ENCODE measurements at places on chromosomes 6 and 20. TPM values are rescaled to one million over a fixed set of nuclear protein-coding genes. Genes with fewer than 3 reads are reported as not detected.

The DOK5 gene
- total RNA-seq: 4.0 TPM

The TCP11 gene
- 1.6 TPM for total RNA-seq

The SLC22A23 gene
- 2.7 TPM for total RNA-seq

The TEAD3 gene
- 24.4 TPM for total RNA-seq

- DNase-seq: no peak
- H3K36me3 ChIP-seq: no peaks in the 10 kb centered on the region
- H3K27me3 ChIP-seq: no peaks in the 10 kb centered on the region
- peaks cover 94% of the 10 kb centered on the region for H3K4me1 ChIP-seq
- peak overlapping the region; percentile 94 for H3K27ac ChIP-seq
- H3K4me3 ChIP-seq: no peak overlapping the region
These were observed 278.8 kb downstream of the CDC5L start for GRCh38 chr6:44666324-44666723.

- no peak overlapping the region for H3K4me3 ChIP-seq
- DNase-seq: no peak
- no peaks in the 10 kb centered on the region for H3K4me1 ChIP-seq
These were observed 108.6 kb downstream of the EYA2 start for GRCh38 chr20:47003223-47003622.

DNA sequence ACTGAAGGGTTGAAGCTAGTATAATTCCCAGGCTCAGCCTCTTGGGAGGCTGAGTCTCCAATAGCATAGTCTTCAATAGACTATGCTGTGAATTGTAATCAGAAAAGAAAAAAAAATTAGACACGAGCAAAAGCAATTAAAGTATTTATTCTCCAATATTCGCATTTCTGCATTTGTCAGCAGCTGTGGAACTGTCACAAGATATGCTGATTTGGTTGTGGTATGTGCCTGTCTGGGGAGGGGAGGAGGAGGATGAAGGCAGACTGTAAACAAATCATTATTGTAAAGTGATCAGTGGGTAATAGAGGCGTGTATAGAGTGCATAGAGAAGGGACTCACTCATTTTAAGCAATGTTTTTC lies 10.1 kb upstream of the BICRAL start:
- H3K4me1 ChIP-seq: peaks cover 4% of the 10 kb centered on the region
- no peaks in the 10 kb centered on the region for H3K36me3 ChIP-seq
- no peak overlapping the region for H3K4me3 ChIP-seq
- no peak overlapping the region for H3K27ac ChIP-seq
- no peak for DNase-seq

DNA sequence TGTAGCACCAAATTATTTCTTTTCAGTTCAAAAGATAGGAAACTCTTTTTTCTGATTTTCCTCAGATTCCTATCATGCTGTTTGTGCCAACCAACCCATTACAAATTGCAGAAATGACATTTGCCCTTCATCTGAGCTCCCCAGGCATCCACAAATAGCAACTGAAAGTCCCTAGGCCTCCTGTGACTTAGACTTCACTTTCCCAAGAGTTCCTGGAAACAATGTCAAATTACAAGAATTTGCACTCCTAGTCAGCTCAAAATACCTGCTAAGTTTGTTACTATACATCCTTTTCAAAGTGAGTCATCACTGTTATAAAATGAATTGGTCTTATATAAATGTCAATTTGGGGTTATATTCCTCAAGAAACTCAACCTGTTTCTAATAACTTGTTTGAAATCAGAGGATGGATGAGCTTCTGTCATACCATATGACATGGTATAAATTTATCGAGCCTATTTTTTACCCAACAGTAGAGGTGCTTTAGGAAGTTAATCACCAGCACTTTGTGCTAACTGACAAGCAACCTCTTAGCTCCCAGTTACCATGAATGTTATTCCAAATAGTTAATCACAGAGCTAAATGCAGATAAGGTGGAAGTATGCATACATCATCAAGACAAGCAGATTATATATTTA lies 256.5 kb downstream of the HACE1 start:
- no peaks in the 10 kb centered on the region for H3K27me3 ChIP-seq
- no peaks in the 10 kb centered on the region for H3K4me1 ChIP-seq
- no peak overlapping the region for H3K27ac ChIP-seq
- no peaks in the 10 kb centered on the region for H3K36me3 ChIP-seq
- no peak for DNase-seq

- H3K4me3 ChIP-seq: no peak overlapping the region
- H3K4me1 ChIP-seq: 0 out of 2 replicates have a peak, but pooled peaks cover 3% of the 10 kb centered on the region
- no peaks in the 10 kb centered on the region for H3K36me3 ChIP-seq
- H3K27me3 ChIP-seq: no peaks in the 10 kb centered on the region
These were observed 146.4 kb downstream of the FNDC1 start for GRCh38 chr6:159315562-159315961.

DNA sequence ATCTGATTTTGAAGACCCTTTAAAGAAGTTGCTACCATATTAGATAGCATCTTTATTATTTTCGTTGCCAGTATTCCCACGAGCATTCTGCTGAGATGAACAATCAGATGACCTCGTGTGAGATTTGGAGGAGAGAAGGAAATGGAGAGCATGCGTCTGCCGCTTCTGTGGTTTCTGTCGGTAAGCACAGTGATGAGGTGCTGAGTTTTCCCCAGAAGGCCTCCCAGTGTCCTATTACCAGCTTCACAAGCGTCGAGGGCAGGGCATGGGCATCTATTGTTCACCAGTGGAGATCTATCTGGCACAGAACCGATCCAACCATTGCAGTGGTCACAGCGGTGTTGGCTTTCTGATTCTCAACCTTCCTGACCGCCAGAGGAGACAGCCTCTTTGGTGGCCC lies 29.4 kb downstream of the TRAF3IP2 start:
- H3K4me1 ChIP-seq: peaks cover 61% of the 10 kb centered on the region
- H3K4me3 ChIP-seq: no peak overlapping the region
- H3K27me3 ChIP-seq: no peaks in the 10 kb centered on the region
- H3K27ac ChIP-seq: peak overlapping the region; percentile 84

- no peaks in the 10 kb centered on the region for H3K4me1 ChIP-seq
- DNase-seq: no peak
- no peak overlapping the region for H3K27ac ChIP-seq
- no peaks in the 10 kb centered on the region for H3K27me3 ChIP-seq
These were observed 64.9 kb downstream of the LAMA4 start for GRCh38 chr6:112189494-112189893.

DNA sequence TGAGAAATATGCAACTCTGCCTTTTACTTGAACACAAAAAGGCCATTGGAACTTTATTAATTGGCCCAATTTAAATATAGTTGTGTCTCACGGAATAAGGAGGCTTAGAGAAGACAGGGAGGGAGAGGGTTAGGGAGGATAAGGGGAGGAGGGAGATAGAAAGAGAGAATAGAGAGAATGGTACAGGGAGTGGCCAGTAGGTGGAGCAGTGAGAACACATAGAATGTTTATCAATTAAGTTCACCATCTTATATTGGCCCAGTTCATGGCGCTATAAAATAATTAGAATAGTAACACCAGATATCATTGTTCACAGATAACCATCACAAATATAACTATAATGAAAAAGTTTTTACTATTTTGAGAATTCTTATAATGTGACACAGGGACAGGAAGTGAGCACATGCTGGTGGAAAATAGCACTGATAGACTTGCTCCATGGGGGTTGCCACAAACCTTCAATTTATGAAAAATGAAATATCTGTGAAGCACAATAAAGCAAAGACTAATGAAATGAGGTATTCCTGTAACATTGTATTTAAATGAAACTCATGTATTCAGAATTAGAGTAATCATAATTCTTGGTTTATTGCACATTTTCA lies 374.1 kb upstream of the MANEA start:
- no peak overlapping the region for H3K4me3 ChIP-seq
- no peaks in the 10 kb centered on the region for H3K27me3 ChIP-seq
- no peaks in the 10 kb centered on the region for H3K4me1 ChIP-seq

DNA sequence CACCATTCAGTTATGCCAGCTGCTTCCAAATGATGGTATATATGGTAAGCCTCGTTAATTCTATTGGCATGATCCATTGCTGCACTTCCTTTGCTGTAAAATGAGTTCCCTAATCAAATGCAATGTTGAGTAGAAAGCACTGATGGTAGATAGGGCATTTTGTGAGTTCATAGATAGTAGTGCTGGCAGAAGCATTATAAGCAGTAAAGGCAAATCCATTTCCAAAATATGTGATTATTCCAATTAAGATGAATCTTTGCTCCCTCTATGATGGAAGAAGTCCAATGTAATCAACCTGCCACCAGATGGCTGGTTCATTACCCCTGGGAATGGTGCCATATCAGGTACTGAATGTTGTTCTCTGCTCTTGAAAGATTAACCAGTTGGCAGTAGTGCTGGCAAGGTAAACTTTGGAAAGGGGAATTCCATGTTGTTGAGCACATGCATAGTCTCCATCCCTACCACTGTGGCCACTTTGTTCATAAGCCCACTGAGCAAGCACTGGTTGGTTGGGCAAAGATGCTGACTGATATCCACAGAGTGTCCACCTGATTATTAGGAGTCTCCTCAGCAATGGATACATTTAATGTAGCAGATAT lies 5.6 kb upstream of the TBPL1 start:
- no peaks in the 10 kb centered on the region for H3K36me3 ChIP-seq
- no peak overlapping the region for H3K4me3 ChIP-seq
- H3K4me1 ChIP-seq: peaks cover 7% of the 10 kb centered on the region
- DNase-seq: no peak

All from SJSA1 (cell line).